NCI-H446 treated with DMSO at 0.1 percent for 48 hours (cell line): ENCODE measurements at places on chromosomes 16 and 17.

DNA sequence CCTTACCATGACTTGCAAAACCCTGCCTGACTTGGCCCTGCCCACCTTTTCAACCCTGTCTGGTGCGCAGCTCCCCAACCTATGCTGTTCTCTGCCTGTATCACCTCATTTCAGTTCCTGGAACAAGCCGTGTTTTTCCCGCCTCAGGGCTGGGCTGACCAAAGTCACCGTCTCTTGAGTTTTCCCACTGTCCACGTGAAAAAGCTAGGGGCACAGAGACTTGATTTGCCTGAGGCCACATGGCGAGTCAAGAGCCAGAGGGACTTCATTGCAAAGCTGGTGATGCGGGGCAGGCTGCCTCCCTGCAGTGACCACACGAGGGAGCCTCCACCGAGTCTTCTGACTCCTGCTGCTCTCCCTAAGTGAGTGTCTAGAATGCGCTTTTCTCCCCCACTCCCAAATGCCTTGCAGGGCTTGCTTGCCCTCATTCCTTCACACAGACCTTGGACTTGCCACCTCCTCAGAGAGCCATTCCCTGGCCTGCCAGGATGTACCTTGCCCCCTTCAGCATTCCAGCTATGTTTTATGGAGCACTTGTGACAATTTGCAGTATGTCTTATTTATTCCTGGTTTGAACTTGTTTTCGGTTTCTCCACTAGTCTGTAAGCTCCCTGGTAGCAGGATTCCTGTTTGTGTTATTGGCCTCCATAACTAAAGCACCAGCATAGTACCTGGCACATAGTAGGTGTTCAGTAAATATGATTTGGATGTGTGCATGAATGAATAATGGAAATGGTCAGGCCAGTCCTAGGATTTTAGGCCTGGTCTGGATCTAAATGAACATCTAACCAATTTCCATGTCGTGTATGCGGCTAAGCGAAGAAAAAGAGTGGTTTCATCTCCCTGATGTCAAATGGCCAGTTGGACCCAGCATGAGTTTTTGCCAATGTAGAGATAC, 252.3 kb downstream of the SNX29 start:
- DNase-seq, result peak; percentile 19

DNA sequence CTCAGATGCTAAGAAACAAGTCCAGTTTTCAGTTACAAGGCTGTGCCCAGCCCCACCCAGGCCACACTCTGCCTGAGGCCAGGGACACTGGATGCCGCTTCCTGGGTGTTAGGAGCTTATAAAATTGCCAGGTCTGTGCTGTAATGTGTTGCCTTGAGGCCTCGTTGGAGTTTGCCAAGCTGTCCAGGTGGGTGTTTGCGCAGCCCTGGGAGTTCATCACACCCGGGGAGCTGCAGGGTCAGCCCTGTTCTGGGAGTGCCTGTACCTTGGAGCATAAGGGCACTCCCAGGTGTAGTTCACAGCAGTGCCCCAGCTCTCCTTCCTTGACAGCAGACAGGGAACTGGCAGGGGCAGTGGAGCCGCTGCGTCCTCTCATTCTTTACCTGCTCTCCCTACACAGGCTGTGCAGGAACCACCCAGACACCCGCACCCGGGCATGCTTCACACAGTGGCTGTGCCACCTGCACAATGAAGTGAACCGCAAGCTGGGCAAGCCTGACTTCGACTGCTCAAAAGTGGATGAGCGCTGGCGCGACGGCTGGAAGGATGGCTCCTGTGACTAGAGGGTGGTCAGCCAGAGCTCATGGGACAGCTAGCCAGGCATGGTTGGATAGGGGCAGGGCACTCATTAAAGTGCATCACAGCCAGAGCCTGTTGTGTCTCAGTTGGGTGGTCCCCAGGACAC, 1.6 kb downstream of the GFER start:
- DNase-seq, result no peak

GRCh38 chr17:51743477-51743876, 415.0 kb downstream of the CA10 start:
- DNase-seq, result no peak

DNA sequence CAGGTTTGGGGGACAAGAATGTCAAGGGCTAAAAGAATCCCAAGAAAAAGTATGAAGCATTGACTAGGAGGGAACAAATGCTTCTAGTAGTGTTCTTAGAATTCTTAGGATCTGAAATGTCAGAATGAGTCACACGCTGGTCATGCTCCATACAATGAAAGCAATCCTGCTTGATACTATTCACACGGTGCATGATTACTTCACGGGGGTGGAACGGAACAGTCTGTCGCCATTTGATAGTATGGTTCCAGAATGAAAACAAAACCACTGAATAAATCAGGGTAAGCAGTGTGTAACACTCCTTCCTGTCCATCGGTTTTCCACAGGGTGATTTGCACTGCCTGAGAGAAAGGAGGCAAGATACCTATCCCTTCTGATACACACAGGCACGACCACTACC, 22.9 kb upstream of the YWHAE start:
- DNase-seq, result no peak

GRCh38 chr17:36184023-36184765, 7.8 kb upstream of the TBC1D3B start:
- no peak for DNase-seq

DNA sequence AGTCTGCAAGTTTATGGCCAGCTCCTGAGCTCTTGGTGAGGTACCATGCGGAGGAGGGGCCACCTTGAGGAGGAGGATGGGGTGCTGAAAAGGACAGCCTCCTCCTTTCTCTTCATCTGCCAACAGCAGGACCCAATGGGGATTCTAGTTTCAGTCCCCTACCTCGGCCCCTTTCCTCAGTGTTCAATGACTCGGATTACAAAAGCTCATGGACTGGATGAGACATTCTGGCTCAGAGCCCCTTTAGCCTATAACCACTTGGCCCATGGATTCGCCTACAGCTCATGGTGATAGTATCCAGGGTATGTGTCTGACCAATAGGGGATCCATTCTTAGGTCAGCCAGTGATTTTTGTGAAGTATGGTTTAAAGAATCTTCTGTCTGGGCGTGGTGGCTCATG, 8.5 kb upstream of the PIK3R6 start:
- no peak for DNase-seq

DNA sequence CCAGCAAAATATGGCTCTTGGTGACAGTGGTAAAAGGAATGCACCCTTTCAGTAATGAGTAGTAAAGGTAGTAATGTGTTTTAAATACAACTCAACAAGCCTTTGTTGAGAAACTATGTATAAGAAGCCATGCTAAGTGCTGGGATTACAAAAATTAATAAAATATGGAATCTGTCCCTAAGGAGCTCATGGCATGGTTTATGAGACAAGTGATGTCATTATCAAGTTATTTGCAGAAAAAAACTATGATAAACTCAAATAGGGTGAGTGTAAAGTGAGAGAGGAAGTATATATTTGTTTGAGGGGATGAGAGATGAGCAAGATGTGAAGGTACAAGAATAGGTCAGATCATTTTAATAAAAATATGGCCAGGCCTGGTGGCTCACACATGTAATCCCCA, 76.9 kb downstream of the NF1 start:
- no peak for DNase-seq

- DNase-seq, result no peak
Observed at GRCh38 chr17:8628609-8629169, 1.8 kb downstream of the MYH10 start.

GRCh38 chr17:17877529-17878358, 41.0 kb upstream of the SREBF1 start:
- peak; percentile 94 for DNase-seq

- no peak for DNase-seq
Observed at GRCh38 chr16:88705801-88706228, 393 bp downstream of the RNF166 start.

DNA sequence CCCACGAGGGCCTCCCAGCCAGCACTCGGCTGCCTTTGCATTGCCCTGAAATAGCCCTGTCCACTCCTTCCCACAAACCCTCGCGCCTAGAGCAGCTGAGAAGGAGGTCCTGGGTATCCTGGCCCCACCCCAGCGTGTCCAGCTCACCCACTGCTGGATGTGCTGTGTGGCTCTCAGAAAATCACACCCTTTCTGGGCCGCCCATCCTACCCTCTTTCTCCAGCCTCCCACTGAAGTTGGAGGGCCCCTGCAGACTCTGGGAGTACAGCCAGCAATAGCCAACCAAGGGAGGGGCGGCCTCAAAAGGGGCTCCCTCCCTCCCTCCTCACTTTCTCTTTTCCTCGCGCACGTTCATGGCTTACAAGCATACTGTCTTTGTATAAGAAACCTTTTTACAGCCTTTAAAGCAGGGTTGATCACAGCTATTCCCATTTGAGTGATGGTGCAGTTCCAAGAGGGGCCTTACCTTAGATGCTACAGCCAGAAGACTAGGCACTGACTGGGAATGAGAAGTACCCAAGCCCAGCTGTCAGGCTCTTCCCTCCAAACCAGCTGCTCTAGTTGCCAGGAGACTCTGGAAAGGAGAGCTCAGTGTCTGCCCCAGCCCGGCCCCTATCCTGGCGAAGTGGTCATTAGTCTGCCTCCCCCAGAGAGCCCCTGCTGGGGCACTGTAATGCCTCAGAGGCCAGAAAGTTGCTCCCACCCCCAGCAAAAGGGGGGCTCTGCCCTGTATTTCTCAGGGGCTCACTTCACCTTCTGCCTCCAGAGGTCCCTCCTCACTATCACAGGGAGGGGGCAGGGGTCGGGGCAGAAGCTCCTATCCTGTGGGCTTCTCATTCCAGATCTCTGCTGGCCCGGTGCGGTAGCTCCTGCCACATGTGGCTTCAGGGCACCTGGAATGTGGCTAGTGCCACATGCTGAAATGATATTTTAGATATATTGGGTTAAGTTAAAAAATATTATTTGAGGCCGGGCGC, 38.1 kb downstream of the DCAKD start:
- peak; percentile 88 for DNase-seq

DNA sequence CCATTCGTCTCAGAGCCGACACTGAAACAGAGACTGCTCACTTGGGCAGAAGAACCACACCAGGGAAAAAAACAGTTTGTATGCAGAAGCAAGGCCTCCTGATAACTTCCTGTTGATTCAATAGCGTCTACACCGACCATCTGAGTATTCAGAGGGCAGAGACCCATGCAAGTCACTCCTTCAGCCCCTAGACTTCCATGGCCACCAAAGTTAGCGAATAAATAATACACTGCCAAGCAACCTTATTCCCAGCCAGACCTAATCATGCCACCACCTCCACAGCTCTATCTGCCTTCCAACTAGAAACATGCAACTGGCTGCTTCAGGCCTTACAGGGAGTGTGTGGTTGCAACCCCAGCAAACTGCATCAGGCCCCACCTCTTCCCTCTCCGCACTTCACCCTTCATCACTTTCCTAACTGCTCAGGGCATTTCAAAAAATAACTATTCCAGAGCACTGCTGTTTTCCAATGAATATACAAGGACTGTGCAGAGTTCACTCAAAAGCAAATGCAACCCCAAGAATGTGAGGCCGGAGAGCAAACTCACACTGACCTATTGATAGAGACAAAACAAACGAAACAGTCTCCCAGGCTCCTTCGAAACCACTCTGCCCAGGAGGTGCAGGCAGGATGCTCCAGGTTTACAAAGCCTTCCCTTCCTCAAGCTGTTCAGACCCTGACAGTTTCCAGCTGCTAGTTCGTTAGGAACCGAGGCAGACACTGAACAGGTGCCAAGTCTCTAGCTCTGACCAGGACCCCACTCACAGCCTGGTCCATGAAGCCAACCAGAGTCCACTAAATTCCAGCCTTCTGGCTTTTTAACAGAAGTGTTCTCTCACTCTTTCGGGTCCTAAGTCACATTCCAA, 3.6 kb downstream of the USP7 start:
- no peak for DNase-seq

DNA sequence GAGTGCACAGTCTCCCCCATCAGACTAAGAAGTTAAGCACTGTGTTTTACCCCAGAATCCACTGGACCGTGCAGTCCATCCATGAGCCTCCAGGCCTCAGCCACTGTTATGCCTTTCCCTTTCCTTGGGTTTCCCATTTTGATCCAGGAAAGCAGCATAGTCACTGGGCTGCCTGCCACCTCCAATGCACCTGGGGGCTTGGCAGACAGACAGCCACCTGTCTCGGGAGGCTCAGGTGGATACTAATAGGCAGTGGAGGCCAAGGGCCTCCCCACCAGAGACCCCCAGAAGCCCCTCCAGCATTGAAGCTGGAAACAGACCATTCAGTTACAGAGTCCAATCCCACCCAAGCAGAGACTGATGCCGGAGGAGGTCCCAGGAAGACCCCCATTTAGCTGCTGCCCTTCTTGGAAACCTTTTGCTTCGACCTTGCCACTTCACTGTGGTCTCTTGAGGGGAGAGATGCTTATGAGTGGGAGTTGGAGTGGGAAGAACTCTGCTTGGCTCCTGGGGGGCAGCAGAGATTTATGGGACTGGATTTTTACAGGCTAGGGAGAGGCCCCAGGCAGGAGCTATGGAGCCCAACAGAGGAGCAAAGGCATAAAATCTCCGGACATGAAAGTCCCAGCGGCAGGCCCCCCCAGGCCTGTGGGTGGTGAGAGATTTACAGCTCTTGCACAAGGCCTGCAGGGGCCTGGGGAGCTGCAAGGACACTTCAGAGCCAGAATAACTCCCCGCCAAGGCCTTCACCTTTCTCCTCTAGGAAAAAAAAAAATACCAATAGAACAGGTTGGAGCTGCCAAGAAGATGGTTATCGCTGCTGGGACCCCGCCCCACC, 12.2 kb upstream of the SP2 start:
- no peak for DNase-seq

DNA sequence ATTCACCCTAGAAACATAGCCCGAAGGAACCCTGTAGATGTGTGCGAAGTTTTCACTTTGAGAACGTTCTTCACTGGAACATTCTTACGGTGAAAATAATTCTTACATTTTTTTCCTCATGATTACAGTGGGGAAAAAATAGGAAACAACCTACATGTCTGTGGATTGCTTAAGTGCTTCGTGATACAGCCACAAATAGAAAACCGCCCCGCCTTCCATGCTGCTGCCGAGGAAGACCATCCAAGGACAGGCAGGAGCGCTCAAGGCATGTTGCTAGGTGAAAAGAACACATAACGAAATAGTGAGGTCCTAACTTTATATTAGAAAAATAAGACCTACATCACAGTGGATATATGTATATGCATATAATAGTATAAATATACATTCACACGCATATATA, 78.8 kb downstream of the BMERB1 start:
- no peak for DNase-seq

DNA sequence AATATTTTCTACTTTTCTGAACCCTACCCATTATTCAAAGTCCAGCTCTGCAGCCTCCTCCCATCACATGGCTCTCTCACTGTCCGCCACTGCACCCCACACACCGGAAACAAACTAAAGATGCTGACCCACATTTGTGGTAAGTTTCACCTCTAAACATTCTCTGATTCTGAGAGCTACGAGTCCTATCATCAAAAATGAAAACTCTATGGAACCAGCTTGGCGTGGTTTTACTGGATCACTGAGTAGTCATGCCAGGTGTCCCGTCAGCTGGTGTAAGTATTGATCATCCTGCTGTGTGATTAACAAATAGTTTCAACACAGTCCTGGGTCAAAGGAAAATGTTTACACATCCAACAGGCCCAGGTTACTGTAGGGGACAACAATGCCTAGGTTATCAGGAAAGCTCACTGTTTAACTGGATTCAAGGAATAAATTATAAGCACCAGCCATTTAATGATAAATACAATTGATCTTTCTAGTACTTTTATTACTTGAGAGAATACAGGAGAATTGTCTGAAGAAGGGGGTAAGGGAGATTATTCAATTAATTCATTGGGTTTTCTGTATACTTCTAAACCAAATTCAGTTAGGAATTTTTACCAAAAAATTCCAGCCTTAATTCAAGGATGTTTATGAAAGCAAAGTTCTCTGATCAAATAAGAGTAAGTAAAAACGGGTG, 33.9 kb downstream of the CYTH1 start:
- DNase-seq, result no peak
